NCI-H510A (cell line): ENCODE measurements at places on chromosomes 3 and 15.

GRCh38 chr15:29812384-29812694 lies 9.9 kb downstream of the TJP1 start:
- no peak for DNase-seq

GRCh38 chr15:69114331-69114928 lies 46.0 kb upstream of the GLCE start:
- DNase-seq, result no peak

GRCh38 chr3:66401157-66401550 lies 99.7 kb downstream of the LRIG1 start:
- DNase-seq, result no peak

GRCh38 chr3:27590437-27591298 lies 106.5 kb upstream of the SLC4A7 start:
- DNase-seq, result no peak

GRCh38 chr3:154139996-154140436 lies 18.8 kb downstream of the ARHGEF26 start:
- no peak for DNase-seq

DNA sequence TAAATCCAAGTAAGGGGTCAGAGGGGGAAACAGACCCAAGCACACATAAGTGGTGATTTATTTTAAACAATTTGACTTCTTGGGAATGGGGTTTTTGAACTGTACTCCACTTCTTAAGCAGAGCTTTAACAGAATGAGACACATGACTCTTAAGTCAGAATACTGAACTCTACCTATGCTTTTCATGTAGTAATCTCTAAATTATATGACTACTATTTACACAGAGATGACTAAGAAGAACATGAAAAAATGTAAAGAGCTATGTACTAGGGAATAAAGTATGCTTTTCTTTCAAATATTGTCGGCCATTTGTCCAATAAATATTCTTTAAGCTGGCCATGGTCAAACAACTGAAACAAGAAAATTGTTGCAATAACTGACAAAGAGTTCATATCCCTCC lies 35.2 kb downstream of the TRANK1 start:
- no peak for DNase-seq

DNA sequence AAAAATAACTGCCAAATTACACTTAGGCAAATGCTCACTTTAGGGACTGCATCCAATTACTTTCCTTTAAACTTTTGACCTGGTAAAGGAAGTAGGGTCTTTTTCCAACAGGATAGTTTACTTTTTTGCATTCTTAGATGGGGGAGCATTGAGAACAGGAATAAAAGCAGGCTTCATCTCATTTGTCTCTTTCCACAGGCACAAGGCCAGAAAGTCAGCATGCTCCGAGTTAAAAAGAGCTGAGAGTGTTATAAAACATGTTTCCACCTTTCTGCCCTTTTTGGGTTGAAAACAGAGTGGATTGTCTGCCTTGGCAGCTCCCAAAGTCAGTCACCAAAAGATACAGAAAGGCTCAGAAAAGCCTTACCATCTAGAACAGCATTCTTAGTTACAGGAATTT lies 404.9 kb upstream of the ALCAM start:
- DNase-seq, result no peak

GRCh38 chr3:37307321-37307720 lies 132.9 kb upstream of the LRRFIP2 start:
- DNase-seq, result no peak

DNA sequence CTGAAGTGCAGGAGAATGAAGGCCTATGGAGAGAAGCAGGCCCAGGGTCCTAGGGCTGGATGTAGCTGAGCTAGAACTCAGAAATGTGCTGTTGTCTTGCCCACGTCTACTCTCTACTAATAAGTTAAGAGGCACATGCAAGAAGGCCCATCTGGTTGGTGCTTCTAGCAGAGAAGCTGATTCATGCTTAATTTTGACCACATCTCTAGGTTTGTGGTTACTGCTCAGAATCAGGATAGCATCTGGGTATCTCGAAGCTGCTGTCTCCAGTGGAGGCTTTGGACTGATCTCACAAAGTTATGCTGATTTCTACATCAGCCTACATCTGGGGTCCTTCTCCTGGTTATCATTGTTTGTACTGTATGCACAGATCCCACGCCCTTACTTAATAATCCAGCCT lies 87.3 kb downstream of the CACNA1D start:
- DNase-seq, result no peak

GRCh38 chr3:153051427-153052095 lies 110.5 kb upstream of the RAP2B start:
- no peak for DNase-seq

DNA sequence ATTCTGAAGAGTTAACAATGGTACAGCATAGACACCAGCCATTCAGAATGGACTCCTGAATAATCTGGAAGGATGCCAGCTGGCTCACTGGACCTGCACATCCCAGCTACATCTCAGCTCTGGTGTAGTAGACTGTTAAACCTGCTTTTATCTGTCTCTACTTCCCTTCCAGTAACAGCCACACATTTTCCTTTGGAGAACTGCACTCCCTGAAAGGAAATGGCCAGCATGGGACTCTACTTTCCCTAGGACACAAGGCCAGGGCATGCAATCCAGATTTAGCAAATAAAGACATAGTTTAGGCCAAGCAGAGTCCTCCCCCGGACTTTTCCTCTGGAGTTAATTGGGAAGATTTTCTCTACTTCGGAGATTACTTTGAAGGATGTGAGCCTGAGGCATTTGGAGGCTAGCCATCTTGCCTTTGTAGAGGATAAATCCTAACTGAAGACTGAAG lies 82.7 kb upstream of the TCF12 start:
- DNase-seq, result no peak

DNA sequence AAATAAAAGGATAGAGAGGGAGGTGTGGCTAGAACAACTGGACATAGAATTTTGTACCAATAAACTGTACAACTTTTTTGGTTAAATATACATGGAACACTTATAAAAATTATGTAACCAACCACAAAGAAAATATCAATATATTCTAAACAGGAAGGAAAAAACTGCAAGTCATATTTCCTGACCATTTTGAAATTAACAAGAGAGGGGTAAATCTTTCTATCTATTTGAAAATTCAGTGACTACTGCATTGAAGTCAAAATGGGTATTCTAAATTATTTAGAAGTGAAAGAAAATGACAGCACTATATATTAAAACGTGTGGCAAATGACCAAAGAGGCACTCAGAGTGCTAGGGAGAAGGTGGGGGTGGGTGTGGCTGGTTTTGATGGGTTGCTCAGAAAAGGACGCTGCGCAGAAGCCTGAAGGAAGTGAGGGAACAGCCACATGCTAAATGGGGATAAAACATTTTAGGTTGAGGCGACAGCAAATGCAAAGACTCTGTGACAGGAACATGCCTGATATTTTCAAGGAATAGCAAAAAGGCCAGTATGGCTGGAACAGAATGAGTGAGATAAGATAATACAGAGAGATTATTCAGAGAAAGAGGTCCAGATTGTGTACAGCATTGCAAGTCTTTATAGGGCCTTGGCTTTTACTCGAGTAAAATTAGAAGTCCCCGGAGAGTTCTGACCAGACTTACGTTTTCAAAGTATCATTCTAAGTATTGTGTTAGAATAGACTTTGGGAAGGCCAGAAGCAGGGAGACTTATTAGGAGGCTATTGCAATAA lies 41.1 kb downstream of the ERICH6 start:
- DNase-seq, result no peak

GRCh38 chr3:195929452-195929851 lies 21.1 kb upstream of the TNK2 start:
- DNase-seq, result no peak

DNA sequence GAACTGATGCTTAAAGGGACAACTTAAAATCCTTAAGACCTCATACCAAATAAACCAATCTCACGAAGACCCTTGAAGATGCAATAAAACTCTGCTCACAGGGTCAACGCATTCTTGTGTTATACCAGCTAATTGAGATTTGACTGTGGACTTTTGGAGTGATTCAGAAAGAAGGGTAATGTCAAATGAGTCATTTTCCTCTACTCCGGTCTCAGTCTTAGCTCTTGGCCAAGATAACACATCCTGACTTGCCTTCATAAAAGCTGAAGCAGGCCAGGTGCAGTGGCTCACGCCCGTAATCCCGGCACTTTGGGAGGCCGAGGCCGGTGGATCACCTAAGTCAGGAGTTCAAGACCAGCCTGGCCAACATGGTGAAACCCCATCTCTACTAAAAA lies 3.8 kb downstream of the PKM start:
- no peak for DNase-seq

DNA sequence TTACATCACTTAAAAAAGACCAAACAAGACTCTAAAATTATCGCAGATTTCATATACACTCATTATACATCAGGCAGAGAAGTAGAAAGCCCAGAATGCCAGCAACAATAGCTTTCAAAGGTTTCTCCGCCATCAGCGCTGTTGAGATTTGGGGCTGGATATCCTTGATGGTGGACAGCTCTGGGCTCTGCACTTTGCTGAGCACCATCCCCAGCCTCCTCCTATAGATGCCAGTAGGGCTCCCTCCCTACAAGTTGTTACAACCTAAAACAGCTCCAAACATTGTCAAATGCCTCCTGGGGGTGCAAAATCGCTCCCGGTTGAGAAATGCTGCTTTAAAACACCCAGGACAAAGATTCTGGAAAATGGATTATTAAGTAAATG lies 73.5 kb downstream of the ATP10A start:
- DNase-seq, result no peak

GRCh38 chr3:194640829-194641228 lies 7.6 kb upstream of the TMEM44 start:
- DNase-seq, result no peak

GRCh38 chr15:98390946-98391530 lies 257.3 kb upstream of the IGF1R start:
- no peak for DNase-seq

GRCh38 chr3:128315313-128315712 lies 151.4 kb downstream of the DNAJB8 start:
- no peak for DNase-seq
